ENCODE measurements at places on chromosomes 2 and 18.
A peak's percentile ranks its signal among the peaks of the same experiment; 100 is the strongest.

GRCh38 chr18:61831071-61831470, 61.7 kb downstream of the RNF152 start:
- H3K27ac ChIP-seq, result no peak overlapping the region
- no peaks in the 10 kb centered on the region for H3K27me3 ChIP-seq
- peaks cover 3% of the 10 kb centered on the region for H3K4me1 ChIP-seq

DNA sequence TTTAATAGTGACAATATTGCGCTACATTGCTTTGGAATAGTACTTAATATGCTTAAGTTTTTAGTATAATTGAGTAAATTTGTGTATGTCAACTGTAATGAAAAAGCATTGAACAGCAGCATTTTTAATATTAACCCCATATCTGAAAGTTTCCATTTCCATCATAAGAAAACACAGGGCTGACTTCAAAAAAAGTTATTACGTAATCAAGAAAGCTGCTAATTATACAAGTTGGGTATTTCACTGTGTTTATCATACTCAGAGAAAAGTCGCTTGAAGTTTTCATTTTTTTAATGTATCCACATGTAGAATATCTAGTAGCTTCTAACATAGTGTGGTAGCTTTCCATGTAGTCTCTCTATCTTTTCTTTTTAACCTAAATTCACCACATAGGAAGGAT, 146.5 kb downstream of the PKP4 start:
- no peak overlapping the region for H3K27ac ChIP-seq
- H3K4me1 ChIP-seq, result peaks cover 22% of the 10 kb centered on the region
- H3K36me3 ChIP-seq, result no peaks in the 10 kb centered on the region
- no peak for DNase-seq
- H3K4me3 ChIP-seq, result no peak overlapping the region

DNA sequence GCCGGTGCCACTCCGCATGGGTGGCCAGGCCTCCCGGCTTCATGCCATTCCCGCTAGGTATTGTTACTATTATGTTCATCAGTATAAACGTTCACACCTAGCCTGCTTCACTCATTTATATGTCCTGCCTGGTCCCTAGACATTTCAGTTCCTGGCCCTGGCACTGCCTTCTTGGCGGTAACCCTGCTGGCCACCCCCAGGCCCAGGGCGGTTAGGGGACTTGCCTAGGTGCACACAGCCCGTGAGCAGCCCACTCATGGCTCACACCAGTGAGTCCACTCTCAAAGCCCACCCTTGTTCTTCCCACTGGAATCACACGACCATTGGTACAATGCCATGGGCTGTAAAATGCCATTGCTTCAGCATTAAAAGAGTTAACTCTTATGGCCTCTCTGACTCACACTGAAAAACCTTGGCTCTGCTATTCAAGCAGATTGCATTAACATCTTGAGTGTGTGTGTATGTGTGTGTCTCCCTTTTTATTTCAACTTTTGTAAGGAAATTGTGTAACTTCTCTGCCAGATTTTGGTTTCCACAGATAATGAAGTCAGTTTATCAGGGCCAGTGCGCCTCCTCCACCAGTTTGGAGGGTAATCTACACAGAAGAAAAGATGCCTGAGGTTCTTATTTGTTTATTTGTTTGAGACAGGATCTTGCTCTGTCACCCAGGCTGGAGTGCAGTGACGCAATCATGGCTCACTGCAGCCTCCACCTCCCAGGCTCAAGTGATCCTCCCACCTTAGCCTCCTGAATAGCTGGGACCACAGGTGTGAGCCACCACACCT, 74.2 kb downstream of the RAB31 start:
- peaks cover 18% of the 10 kb centered on the region for H3K4me1 ChIP-seq
- no peaks in the 10 kb centered on the region for H3K36me3 ChIP-seq
- DNase-seq, result no peak
- peak overlapping the region; percentile 28 for H3K4me3 ChIP-seq
- no peaks in the 10 kb centered on the region for H3K27me3 ChIP-seq

GRCh38 chr2:11777066-11777782, 30.8 kb downstream of the LPIN1 start:
- H3K4me3 ChIP-seq, result no peak overlapping the region
- DNase-seq, result no peak
- H3K36me3 ChIP-seq, result peaks cover 36% of the 10 kb centered on the region
- H3K27ac ChIP-seq, result no peak overlapping the region
- no peaks in the 10 kb centered on the region for H3K4me1 ChIP-seq

GRCh38 chr2:28341208-28341891, 51.3 kb upstream of the FOSL2 start:
- H3K36me3 ChIP-seq, result no peaks in the 10 kb centered on the region
- peaks cover 76% of the 10 kb centered on the region for H3K4me1 ChIP-seq
- H3K27ac ChIP-seq, result no peak overlapping the region
- DNase-seq, result no peak
- no peak overlapping the region for H3K4me3 ChIP-seq

DNA sequence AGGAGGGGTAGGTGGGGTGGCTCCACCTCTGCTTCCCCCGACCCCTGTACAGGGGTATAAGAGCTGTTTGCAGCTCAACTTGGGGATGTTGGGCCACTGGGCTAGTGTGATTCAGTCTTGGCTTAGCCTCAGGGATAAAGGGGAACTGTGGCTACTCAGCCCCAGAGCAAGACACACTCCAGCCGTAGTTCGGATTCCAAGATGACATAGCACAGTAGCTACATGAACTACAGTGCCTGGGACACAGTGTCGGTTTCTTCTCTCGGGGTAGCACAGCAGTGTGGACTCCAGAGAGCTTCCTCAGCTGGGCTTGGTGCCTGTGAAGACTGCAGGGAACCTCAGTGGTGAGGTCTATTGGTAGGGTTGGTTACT, 21.1 kb downstream of the CARF start:
- H3K27me3 ChIP-seq, result no peaks in the 10 kb centered on the region
- no peak overlapping the region for H3K4me3 ChIP-seq
- H3K4me1 ChIP-seq, result no peaks in the 10 kb centered on the region
- H3K27ac ChIP-seq, result no peak overlapping the region

GRCh38 chr2:45962177-45962921, 310.9 kb downstream of the PRKCE start:
- H3K27ac ChIP-seq, result peak overlapping the region; percentile 20
- peaks cover 41% of the 10 kb centered on the region for H3K4me1 ChIP-seq
- peak; percentile 47 for DNase-seq
- no peaks in the 10 kb centered on the region for H3K27me3 ChIP-seq

- no peaks in the 10 kb centered on the region for H3K36me3 ChIP-seq
- H3K4me3 ChIP-seq, result no peak overlapping the region
- no peak overlapping the region for H3K27ac ChIP-seq
- H3K4me1 ChIP-seq, result peaks cover 15% of the 10 kb centered on the region
- no peaks in the 10 kb centered on the region for H3K27me3 ChIP-seq
These were observed 104.6 kb downstream of the PTPN4 start for GRCh38 chr2:119864318-119864717.

GRCh38 chr18:78804206-78805030, 175.2 kb upstream of the SALL3 start:
- no peaks in the 10 kb centered on the region for H3K27me3 ChIP-seq
- DNase-seq, result no peak
- no peaks in the 10 kb centered on the region for H3K36me3 ChIP-seq
- no peak overlapping the region for H3K4me3 ChIP-seq

DNA sequence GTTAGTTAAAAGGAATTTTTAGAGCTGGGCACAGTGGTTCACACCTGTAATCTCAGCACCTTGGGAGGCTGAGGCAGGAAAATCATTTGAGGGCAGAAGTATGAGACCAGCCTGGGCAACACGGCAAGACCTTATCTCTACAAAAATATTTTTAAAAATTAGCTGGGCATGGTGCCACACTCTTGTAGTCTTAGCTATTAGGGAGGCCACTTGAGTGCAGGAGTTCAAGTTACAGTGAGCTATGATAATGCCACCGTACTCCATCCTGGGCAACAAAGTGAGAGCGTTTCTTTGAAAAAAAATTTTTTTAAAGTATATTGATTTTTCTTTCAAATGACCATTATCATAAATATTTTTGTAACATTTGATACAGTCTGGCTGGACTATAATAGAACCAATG, 93.6 kb upstream of the FAM117B start:
- H3K4me1 ChIP-seq, result peaks cover 15% of the 10 kb centered on the region
- H3K36me3 ChIP-seq, result peaks cover 6% of the 10 kb centered on the region
- no peaks in the 10 kb centered on the region for H3K27me3 ChIP-seq
- DNase-seq, result no peak

- no peak overlapping the region for H3K4me3 ChIP-seq
- H3K36me3 ChIP-seq, result no peaks in the 10 kb centered on the region
- no peaks in the 10 kb centered on the region for H3K27me3 ChIP-seq
- no peak overlapping the region for H3K27ac ChIP-seq
- H3K4me1 ChIP-seq, result no peaks in the 10 kb centered on the region
- no peak for DNase-seq
These were observed 32.7 kb downstream of the SPIRE1 start for GRCh38 chr18:12625241-12625640.

- DNase-seq, result no peak
- no peaks in the 10 kb centered on the region for H3K27me3 ChIP-seq
- no peaks in the 10 kb centered on the region for H3K4me1 ChIP-seq
These were observed 129.1 kb upstream of the DOCK10 start for GRCh38 chr2:225171350-225171749.

- peaks cover 4% of the 10 kb centered on the region for H3K4me1 ChIP-seq
- no peak overlapping the region for H3K4me3 ChIP-seq
These were observed 82.4 kb upstream of the TGIF1 start for GRCh38 chr18:3367491-3368091.

GRCh38 chr18:72830109-72830508, 37.7 kb downstream of the NETO1 start:
- no peak overlapping the region for H3K4me3 ChIP-seq
- H3K27ac ChIP-seq, result no peak overlapping the region
- no peaks in the 10 kb centered on the region for H3K27me3 ChIP-seq
- H3K36me3 ChIP-seq, result no peaks in the 10 kb centered on the region
- no peaks in the 10 kb centered on the region for H3K4me1 ChIP-seq

DNA sequence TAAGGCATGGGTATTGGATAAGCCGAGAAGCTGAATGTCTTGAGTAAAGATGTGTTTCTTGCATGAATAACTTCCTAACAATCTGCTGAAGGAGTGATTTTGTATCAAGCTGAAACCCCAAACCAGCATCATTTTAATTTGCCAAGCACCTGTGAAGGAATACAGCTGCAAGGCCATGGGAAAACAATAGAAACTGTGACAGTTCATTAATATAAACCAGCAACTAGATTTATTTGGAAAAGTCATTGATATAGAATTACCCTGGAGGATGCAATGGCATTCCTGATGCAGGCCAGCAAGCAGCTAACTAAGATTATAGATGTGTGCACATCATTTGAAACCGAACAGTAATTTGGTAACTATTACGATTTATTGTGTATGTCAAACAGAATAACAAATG, 155.7 kb upstream of the TCF4 start:
- no peak overlapping the region for H3K27ac ChIP-seq
- H3K27me3 ChIP-seq, result no peaks in the 10 kb centered on the region
- H3K4me3 ChIP-seq, result no peak overlapping the region
- no peaks in the 10 kb centered on the region for H3K4me1 ChIP-seq

DNA sequence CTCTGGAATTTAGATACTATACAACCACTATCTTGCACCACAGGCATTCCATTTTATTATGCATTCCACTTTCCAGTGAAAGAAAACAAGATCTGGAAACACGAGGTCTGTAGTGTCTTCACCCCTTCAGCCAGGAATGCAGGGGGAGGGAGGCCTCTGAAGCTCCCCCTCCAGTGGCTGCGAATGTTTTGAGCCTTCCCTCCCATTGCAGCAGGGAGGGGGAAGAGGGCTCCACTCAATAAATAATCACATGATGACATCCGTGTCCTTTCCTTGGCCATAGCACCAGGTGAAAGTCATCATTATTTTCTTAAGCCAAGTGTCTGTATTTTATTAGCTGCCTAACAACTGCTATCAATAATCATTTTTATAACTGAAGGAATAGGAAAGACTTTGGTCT, 38.6 kb downstream of the ALPK2 start:
- no peaks in the 10 kb centered on the region for H3K4me1 ChIP-seq
- no peak overlapping the region for H3K27ac ChIP-seq
- H3K27me3 ChIP-seq, result no peaks in the 10 kb centered on the region
- H3K4me3 ChIP-seq, result no peak overlapping the region

GRCh38 chr2:240179941-240180666, 39.6 kb upstream of the OTOS start:
- H3K4me1 ChIP-seq, result no peaks in the 10 kb centered on the region
- H3K27ac ChIP-seq, result no peak overlapping the region
- DNase-seq, result no peak
- no peaks in the 10 kb centered on the region for H3K36me3 ChIP-seq

- H3K36me3 ChIP-seq, result no peaks in the 10 kb centered on the region
- H3K27me3 ChIP-seq, result no peaks in the 10 kb centered on the region
- DNase-seq, result no peak
- no peak overlapping the region for H3K27ac ChIP-seq
- no peak overlapping the region for H3K4me3 ChIP-seq
- H3K4me1 ChIP-seq, result no peaks in the 10 kb centered on the region
These were observed 25.2 kb downstream of the NUP35 start for GRCh38 chr2:183149489-183149888.

DNA sequence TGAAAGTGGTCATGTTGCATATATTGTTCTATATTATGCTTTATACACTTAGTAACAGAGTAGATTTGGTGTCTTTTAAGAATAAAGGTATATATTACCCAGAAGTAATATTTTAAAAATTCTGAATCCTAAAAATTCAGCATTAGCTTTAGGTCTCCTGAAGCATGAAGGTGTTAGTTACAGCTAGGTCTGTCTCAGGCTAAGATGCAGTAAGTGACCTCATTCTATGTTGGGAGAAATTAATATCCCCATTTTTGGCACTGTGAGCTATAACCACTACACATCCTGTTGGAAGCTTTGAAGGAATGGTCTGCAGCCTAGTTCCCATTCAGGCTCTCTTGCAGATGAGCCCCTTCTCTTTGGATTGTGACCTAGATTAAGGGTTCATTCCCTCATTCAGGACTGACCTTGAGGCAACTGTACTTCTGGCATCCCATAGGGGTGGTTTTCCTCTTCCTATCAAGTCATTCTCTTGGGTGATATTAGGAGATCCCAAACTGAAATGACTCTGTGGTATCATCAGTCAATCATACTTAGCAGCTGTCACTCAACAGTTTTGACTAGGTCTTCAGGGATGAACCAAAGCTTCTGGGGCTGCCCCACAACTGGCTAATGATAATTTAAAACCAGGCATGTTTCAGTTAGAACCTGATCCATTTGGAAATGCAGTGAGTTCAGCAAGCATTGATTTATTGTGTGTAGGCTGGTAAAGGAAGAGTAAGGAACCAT, 117.7 kb downstream of the GPD2 start:
- H3K4me3 ChIP-seq, result no peak overlapping the region
- DNase-seq, result no peak
- H3K36me3 ChIP-seq, result no peaks in the 10 kb centered on the region
- H3K27me3 ChIP-seq, result no peaks in the 10 kb centered on the region
- no peak overlapping the region for H3K27ac ChIP-seq

- H3K27ac ChIP-seq, result peak overlapping the region; percentile 98
- no peak overlapping the region for H3K4me3 ChIP-seq
- peaks cover 21% of the 10 kb centered on the region for H3K4me1 ChIP-seq
- H3K36me3 ChIP-seq, result no peaks in the 10 kb centered on the region
- no peaks in the 10 kb centered on the region for H3K27me3 ChIP-seq
- no peak for DNase-seq
These were observed 47.7 kb downstream of the SMAD7 start for GRCh38 chr18:48902856-48903601.

GRCh38 chr2:159034713-159035112, 66.3 kb downstream of the TANC1 start:
- H3K36me3 ChIP-seq, result no peaks in the 10 kb centered on the region
- H3K27me3 ChIP-seq, result no peaks in the 10 kb centered on the region
- DNase-seq, result no peak
- H3K27ac ChIP-seq, result no peak overlapping the region
- no peak overlapping the region for H3K4me3 ChIP-seq
- peaks cover 26% of the 10 kb centered on the region for H3K4me1 ChIP-seq
